Stimulated activated CD4-positive, alpha-beta T cell treated with anti-CD3 and anti-CD28 coated beads, Interleukin-12 subunit alpha, Interleukin-12 subunit beta, amount 100 ng/mL, for 48 hours (primary cell): ENCODE measurements at places on chromosomes 11 and 22.

GRCh38 chr11:72349616-72350218, 84.6 kb downstream of the CLPB start:
- DNase-seq, result no peak

DNA sequence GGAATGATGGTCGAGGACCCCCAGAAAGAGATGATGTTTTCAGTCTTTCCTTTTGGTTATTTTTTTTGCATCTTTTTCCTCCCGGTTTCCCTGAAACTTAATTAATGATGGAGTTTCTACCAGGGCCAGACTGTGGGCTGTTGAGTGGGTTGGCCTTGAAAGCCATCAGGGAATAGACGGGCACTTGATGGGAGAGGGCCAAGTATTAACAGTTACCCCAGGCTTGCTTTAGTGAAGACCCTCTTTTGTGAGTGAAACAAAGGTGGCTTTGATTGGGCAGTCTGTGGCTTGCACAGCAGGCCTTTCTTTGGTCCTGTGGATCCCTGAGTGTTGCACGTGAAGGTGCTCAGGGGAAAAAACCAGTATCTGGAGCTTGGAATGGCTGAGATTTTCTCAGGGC, 56.9 kb downstream of the AMOTL1 start:
- DNase-seq, result no peak

GRCh38 chr11:126407101-126407521, 51.6 kb downstream of the ST3GAL4 start:
- DNase-seq, result no peak

- no peak for DNase-seq
Measured at GRCh38 chr11:11436715-11437313, 83.8 kb upstream of the CSNK2A3 start.

GRCh38 chr11:118820412-118821357, 29.7 kb upstream of the DDX6 start:
- no peak for DNase-seq

DNA sequence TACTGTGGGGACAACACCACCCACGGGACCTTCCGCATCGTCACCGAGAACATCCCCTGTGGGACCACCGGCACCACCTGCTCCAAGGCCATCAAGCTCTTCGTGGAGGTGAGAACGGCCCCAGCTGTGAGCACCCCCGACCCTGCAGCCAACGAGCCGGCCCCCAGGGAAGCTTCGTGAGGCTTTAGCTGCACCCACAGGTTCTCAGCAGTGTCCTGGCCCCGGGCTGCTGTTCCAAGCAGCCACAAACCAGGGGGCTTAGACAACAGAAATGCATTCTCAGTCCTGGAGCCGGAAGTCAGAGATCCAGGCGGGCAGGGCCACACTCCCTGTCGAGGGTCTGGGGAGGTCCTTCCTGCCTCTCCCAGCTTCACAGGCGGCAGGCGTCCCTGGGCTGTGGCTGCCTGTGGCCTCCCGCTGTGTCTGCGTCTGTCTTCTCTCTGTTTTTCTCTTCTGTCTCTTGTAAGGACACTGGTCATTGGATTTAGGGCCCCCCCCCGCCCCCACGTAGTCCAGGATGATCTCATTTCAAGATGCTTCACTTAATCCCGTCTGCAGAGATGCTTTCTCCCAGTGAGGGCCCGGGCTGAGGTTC, 12.5 kb downstream of the MUC5B start:
- DNase-seq, result no peak
